ENCODE measurements at places on chromosomes 7 and 10.

- DNase-seq = no peak
Measured at GRCh38 chr10:117360016-117360415, 15.2 kb downstream of the PDZD8 start.

- no peak for DNase-seq
Measured at GRCh38 chr7:139897422-139898090, 68.5 kb downstream of the TBXAS1 start.

DNA sequence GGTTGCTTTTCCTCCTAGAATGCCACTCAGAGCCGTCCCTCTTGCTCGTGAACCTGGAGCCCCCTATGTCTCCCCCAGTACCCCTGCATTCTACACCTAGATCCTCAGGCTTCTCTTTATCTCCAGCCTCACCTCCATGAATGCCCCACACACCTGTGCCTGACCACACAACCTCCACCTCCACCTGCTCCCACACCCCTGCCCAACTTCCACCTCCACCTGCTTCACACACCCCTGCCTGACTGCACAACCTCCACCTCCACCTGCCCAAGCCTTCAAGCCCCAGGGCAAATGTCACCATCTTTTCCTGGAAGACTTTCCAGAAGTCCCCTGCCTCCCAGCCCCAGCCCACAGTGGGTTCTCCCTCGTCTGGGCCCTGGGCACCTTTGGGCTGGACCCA lies 6.9 kb upstream of the LFNG start:
- no peak for DNase-seq

- no peak for DNase-seq
Measured at GRCh38 chr7:109020251-109020650, 450.6 kb downstream of the DNAJB9 start.

- no peak for DNase-seq
Measured at GRCh38 chr10:15703151-15703880, 16.4 kb downstream of the ITGA8 start.

DNA sequence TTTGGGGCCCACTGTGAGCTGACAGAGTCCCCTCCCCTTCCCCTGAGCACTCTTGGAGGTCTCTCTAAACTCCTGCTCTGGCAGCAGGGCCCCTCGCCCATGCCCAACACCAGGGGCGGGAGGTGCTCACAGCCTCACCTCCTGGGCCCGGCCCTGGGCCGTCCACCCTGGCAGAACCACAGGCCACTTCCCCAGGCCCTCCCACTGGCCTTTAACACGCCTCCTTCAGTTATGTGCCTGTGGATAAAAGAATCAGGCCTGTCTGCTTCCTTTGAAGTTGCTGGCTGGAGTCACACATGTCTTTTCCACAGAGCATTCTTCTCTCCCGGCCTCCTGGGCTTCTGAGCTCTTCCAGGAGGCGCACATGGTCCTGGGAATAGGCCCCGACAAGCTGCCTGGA lies 10.2 kb downstream of the MYL10 start:
- no peak for DNase-seq

- peak; percentile 78 for DNase-seq
Measured at GRCh38 chr7:100655908-100656674, at the start of gene ACTL6B. TSS of gene ACTL6B (minus strand) at chr7:100656448. CDS start at chr7:100656354, 94 bp downstream.

- DNase-seq = peak; percentile 85
Measured at GRCh38 chr10:124741281-124741921, 2.8 kb downstream of the FAM53B start.

Measured in hematopoietic multipotent progenitor cell treated with erythropoietin and hydrocortisone succinate and interleukin-3 and kit ligand, for 8 days (in vitro differentiated cells).